Adrenal gland (tissue), 19 donors: ENCODE measurements at places on chromosomes 12 and 14. TPM values are rescaled to one million over a fixed set of nuclear protein-coding genes. Genes with fewer than 3 reads are reported as not detected.
A peak's percentile ranks its signal among the peaks of the same experiment; 100 is the strongest.

GRCh38 chr14:104351849-104352492 lies 213.6 kb downstream of the KIF26A start:
- DNase-seq, result no peak

Gene SYNDIG1L
- 0.05 TPM for polyA plus RNA-seq

GRCh38 chr14:95651821-95652583 lies 34.2 kb upstream of the TCL1B start:
- no peak for DNase-seq

- peak; percentile 43 for DNase-seq
These were observed 97.1 kb upstream of the NCOR2 start for GRCh38 chr12:124664395-124665111.

- DNase-seq, result no peak
These were observed 55.6 kb downstream of the FRMD6 start for GRCh38 chr14:51707327-51707726.

Gene DLGAP5
- polyA plus RNA-seq, result 1.5 TPM

GRCh38 chr12:77124767-77125166 lies 59.4 kb upstream of the E2F7 start:
- DNase-seq, result no peak

Gene TPH2
- not detected for polyA plus RNA-seq

GRCh38 chr14:80150301-80150700 lies 61.0 kb downstream of the DIO2 start:
- DNase-seq, result no peak

DNA sequence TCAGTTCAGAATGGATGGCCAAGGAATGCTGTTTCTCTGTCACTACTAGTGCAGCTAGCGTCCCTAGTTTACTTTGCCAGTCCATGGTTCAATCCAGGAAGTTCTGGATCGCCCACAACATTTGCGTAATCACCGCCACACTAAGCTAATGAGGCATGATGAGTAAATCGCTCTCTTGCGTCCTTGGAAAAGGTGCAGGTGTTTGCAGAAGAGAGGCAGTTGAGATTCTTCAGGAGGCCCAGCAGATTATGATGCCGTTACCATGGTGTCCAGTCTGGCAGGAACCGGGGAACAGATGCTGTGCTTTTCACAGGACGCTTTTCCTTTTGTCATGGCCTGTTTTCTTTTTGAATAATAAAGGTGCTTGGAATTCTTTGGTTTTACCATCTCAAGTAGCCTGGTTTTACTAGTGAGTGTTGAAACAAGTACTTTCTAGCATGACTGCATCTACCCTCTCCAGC lies 9.0 kb downstream of the TPH2 start:
- no peak for DNase-seq

DNA sequence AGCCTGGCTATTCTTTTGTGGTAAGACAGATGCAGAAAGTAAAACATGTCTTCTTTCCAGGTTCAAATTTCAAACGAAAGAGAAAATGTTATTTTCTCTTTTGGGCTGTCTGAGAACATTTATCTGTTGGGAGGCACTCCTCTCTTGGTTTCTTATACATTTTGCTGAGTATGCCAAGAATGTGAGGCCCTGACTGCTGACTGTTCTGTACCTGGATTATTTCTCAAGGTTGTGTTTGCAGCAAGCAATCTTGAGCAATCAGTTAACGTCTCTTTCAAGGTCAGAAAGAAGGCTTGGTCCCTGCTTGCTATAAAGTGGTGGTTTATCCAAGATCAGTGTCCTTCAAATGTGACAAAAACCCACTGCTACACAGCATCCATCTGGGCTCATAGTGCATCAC lies 9.8 kb downstream of the SSTR1 start:
- no peak for DNase-seq

- no peak for DNase-seq
These were observed 120.2 kb downstream of the DAAM1 start for GRCh38 chr14:59308673-59309072.

DNA sequence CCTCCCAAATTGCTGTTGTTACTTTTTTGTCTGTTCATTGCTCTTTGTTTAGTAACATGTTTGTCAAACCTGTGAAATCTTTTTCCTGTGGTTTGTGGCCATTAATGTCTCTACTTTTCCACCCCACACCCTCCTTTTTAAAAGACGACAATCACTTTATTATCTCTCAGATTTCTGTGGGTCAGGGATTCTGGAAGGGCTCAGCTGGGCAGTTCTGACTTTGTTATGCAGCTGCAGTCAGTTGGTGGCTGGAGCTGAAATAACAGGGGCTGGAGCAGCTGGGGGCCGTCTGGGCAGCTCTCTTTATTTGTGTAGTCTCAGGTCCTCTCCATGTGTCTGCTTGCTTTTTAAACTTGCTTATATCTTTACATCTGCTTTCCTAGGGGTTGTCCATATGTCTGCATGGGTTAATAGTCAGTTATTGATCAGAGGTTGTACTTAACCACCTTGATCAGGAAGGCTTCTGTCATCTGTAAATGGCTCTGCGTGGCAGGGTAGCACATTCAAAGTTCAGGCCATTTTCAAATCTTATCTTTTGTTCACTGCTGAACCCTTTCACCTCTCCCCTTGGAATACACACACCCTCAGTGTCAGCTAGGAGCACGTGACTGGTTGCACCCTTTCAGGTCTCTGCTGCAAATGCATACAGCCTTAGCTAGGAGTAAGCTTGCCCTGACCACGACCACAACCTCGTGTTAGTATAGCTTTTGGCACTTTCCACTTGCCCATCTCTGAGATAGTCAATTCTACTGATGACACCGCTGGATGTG lies 27.9 kb downstream of the BORCS5 start:
- DNase-seq, result no peak

GRCh38 chr12:121439715-121440114 lies 39.8 kb downstream of the RNF34 start:
- no peak for DNase-seq

- DNase-seq, result peak; percentile 19
These were observed 6.2 kb upstream of the OAS1 start for GRCh38 chr12:112900298-112901145.

GRCh38 chr14:102666635-102667034 lies 74.2 kb downstream of the RCOR1 start:
- no peak for DNase-seq

Gene APOF
- polyA plus RNA-seq, result not detected

Gene GPR84
- polyA plus RNA-seq, result 0.93 TPM

DNA sequence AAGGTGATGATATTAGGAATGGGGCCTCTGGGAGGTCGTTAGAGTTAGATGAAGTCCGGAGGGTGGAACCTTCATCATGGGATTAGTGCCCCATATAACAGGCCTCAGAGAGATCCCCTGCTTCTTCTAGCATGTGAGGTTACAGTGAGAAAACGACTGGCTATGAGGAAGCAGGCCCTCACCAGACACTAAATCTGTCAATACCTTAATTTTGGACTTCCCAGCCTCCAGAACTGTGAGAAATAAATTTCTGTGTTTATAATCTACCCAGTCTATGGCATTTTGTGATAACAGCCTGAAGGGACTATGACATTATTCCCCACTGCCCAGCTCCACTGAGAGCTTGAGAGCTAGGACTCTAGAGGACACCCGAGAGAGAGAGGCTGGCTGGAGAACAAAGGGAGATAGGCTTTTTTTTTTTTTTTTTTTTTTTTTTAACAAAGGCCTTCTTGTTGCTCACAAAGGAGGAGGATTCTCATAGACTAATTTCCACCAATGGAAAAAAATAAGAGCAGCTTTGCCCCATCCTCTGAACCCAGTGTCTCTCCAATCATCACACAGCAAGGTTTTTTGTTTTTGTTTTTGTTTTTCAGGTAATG lies 87.8 kb upstream of the EEA1 start:
- DNase-seq, result no peak

DNA sequence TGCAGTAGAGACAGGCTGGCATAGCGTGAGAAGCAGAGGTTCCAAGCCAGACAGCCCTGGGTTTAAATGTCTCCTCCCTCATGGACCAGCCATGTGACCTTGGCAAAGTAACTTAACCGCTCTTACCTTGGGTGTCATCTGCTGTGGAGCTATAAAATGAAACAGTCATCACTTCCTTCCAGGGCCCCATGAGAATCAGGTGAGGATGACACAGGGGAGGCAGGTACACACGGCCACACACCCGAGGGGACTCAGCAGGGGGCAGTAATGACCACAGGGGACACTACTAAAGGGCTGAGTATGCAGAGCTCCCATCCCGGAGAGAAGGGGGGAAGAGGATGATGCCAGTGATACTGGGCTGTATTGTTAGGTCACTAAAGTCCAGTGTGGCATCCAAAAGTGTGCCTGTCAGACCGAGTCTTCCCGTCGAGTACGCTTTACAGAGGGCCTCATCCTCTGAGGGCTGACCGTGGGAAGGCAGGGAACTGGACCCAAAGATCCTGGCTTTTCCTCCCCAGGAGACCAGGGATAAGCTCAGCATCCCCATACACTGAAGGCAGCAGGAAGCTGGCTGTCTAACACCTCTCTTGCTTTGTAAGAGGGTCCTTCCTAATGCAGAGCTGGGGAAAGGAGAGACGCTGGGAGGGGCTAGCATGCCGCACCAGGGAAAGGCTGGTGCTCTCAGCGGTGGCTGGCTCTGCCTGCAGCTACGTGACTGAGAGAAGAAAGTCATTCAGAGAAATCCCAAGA lies 94.2 kb downstream of the SINHCAF start:
- DNase-seq, result no peak

- DNase-seq, result peak; percentile 65
These were observed 24.0 kb downstream of the CCDC85C start for GRCh38 chr14:99579903-99580571.

Gene AKAP3
- polyA plus RNA-seq, result 2.1 TPM

- DNase-seq, result no peak
These were observed 35.7 kb upstream of the MDM1 start for GRCh38 chr12:68367903-68368302.

Gene MYRFL
- 0.97 TPM for polyA plus RNA-seq

DNA sequence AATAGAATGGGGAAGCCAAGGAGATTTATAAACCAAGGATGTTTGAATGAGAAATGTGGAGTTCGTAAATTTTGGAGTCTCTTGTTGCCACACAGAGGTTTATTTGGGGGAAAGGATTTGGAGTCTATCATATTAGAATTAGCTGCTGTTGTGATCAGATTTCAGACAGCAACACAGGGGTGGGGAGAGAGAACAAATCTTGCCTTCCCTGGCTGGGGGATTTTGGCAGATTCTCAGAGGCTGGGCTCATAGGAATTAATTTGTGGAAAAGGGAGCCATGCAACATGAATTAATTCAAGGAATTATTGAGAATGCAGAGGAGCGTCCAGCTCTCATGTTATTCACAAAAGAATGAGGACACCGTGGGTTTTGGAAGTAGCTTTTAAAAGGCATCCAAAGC lies 73.9 kb upstream of the PRMT8 start:
- DNase-seq, result no peak

GRCh38 chr12:126950266-126950665 lies 1316.7 kb upstream of the TMEM132C start:
- DNase-seq, result no peak

GRCh38 chr12:47178014-47178413 lies 98.3 kb upstream of the AMIGO2 start:
- DNase-seq, result no peak

Gene GZMB
- 2.1 TPM for polyA plus RNA-seq

GRCh38 chr14:92706386-92706785 lies 42.0 kb downstream of the LGMN start:
- no peak for DNase-seq

Gene MIP
- polyA plus RNA-seq, result 0.17 TPM

DNA sequence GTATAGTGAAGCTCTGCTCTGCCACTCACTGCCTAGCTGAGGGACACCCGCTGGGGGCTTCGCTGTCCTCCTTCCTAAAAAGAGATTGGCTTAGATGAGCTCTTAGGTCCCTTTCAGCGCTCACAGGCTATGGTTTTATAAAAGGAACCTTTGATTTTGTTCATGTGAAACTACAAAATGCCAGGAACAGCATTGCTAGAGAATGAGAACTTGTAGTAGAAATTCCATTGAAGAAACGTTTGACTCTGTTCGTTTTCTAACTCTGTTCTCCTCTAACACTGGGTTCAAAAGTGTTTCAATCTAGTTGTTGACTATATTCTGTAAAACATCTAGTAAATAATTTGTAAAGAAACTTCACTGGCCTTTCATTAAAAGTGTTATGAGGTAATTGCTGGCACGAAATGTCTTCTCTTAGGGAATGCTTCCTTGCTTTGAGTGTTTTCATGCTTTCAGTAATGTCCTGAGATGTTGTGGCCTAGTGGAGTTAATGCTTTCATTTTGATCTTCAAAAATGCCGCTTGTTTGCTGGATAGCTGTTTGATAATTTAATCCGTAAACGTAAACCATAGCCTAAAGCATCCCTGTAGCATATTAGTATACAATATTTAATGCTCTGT lies 1.6 kb downstream of the MARK3 start:
- DNase-seq, result no peak

Gene XRCC3
- 2.8 TPM for polyA plus RNA-seq

- DNase-seq, result no peak
These were observed 175.5 kb downstream of the CCDC59 start for GRCh38 chr12:82182601-82183190.

- no peak for DNase-seq
These were observed 185.5 kb upstream of the ATP2B1 start for GRCh38 chr12:89893972-89894706.

Gene ASCL4
- not detected for polyA plus RNA-seq

Gene VCPKMT
- polyA plus RNA-seq, result 31.2 TPM

- no peak for DNase-seq
These were observed 207.9 kb downstream of the NUAK1 start for GRCh38 chr12:105930557-105931503.

GRCh38 chr12:95820096-95820703 lies 29.6 kb upstream of the NTN4 start:
- DNase-seq, result peak; percentile 77

GRCh38 chr12:107108995-107109508 lies 15.7 kb upstream of the CRY1 start:
- DNase-seq, result no peak

GRCh38 chr12:79408689-79409088 lies 282.1 kb downstream of the PAWR start:
- no peak for DNase-seq

GRCh38 chr12:77299001-77299400 lies 233.6 kb upstream of the E2F7 start:
- no peak for DNase-seq
